ENCODE measurements at places on chromosomes 6 and 20. TPM values are rescaled to one million over a fixed set of nuclear protein-coding genes. Genes with fewer than 3 reads are reported as not detected.

TMEM14C gene
- total RNA-seq, result 84.8 TPM

SRSF6 gene
- total RNA-seq, result 99.8 TPM

PRR18 gene
- 1.0 TPM for total RNA-seq

LTA gene
- total RNA-seq, result not detected

POU5F1 gene
- total RNA-seq, result 0.93 TPM

DEFB115 gene
- not detected for total RNA-seq

TNFRSF6B gene
- 4.7 TPM for total RNA-seq

TRIM40 gene
- not detected for total RNA-seq

MLIP gene
- 0.29 TPM for total RNA-seq

ERVFRD-1 gene
- 0.13 TPM for total RNA-seq

NRN1 gene
- total RNA-seq, result 20.0 TPM

ZNF165 gene
- total RNA-seq, result 0.19 TPM

LCA5 gene
- total RNA-seq, result 3.1 TPM

CFAP61 gene
- 0.61 TPM for total RNA-seq

MUC21 gene
- not detected for total RNA-seq

GSTA5 gene
- total RNA-seq, result not detected

SMOC2 gene
- 46.3 TPM for total RNA-seq

MAS1 gene
- total RNA-seq, result not detected

GPX5 gene
- total RNA-seq, result not detected

GZF1 gene
- 14.6 TPM for total RNA-seq

Data from mesenteric fat pad (tissue), 1 donor.